Erythroblast (primary cell): ENCODE measurements at places on chromosomes 3 and 15.
A peak's percentile ranks its signal among the peaks of the same experiment; 100 is the strongest.

GRCh38 chr3:28347374-28348264, 902 bp upstream of the ZCWPW2 start:
- DNase-seq: peak; percentile 52

GRCh38 chr3:189577050-189577951, 53.9 kb upstream of the TP63 start:
- DNase-seq: no peak

GRCh38 chr3:81459733-81460132, 301.7 kb downstream of the GBE1 start:
- DNase-seq: no peak

DNA sequence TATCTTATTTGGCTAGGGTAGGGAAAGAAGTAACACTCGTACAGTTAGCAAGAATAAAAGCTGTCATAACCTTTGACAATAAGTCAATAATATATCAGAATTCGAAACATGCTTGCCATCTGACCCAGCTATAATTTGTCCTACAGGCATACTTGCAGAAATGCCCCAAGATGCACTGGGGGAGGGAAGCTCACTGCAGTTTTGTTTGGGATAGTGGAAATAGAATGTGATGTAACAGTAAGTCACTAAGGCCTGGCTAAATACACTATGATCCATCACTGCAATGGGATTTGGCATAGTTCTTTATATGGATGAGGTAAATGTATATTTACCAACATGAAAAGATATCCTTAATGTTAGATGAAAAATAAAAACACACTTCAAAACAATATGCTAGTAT, 25.5 kb upstream of the TMOD3 start:
- DNase-seq: no peak

- DNase-seq: no peak
These were observed 458.4 kb upstream of the ADAMTS9 start for GRCh38 chr3:65146179-65146578.

DNA sequence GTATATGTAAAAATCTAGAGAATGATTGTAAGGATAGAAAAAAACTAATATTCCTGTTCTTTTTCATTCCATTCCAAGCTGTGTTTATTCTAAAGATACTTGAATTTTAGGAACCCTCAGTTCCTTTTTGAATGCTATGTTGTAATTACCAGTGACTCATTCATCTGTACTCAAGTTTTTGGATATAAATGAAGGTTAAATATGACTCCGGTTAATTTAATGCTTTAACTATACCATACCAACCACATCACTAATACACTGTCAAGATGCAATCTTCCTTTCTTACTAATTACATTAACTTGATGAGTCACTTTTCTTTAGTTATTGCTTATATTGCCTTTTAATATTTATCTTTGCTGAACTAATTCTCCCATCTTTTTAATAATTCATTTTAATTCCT, 68.8 kb upstream of the ZNF148 start:
- no peak for DNase-seq

DNA sequence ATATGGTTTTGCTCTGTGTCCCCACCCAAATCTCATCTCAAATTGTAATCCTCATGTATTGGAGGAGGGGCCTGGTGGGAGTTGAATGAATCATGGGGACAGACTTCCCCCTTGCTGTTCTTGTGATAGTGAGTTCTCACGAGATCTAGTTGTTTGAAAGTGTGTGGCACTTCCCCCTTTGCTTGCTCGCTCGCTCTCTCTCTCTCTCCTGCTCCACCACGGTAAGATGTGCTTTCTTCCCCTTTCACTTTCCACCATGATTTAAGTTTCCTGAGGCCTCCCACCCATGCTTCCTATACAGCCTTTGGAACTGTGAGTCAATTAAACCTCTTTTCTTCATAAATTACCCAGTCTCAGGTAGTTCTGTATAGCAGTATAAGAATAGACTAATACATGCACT, 60.7 kb downstream of the GSK3B start:
- no peak for DNase-seq

DNA sequence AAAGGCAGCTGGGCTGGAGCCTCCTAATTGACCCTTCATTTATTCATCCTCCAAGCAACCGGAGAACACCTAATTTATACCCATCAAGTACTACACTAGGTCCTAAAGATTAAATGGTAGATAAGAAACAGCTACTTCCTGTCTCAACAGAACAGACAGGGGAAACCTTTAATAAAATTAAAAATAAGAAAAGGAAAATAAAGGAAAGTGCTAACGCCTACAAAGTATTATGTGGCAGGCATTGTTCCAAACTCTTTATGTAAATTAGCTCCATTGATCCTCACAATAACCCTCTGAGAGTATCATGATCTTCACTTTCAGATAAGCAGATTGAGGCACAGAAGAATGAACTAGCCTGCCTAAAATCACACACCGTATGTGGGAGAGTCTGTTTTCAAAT, 139.5 kb downstream of the CNTN6 start:
- no peak for DNase-seq

- peak; percentile 80 for DNase-seq
These were observed 989 bp upstream of the PPIB start for GRCh38 chr15:64163659-64164362.

- DNase-seq: no peak
These were observed 105.2 kb downstream of the LIPC start for GRCh38 chr15:58537033-58537432.

GRCh38 chr3:73572368-73572767, 52.4 kb downstream of the PDZRN3 start:
- DNase-seq: no peak

GRCh38 chr15:42065468-42065867, 28.9 kb downstream of the PLA2G4D start:
- DNase-seq: no peak

DNA sequence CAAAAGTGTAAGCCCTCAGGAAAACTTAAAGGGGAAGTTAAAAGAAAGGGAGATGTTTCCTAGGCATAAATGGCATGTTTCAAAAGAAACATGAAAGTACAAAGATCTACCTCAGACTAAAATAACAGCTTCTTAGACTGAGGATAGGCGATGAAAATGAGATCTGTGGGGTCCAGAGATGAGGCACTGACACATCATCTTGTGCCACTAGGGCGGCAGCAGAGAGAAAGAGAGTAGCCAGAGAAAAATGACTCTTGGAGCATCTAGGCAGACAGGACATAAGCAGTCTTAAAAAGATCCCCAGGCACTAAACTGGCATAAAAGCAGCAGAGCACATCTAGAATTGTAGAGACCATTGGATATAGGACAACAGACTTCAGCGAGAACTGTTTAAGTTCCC, 42.5 kb upstream of the RFX7 start:
- DNase-seq: peak; percentile 40

DNA sequence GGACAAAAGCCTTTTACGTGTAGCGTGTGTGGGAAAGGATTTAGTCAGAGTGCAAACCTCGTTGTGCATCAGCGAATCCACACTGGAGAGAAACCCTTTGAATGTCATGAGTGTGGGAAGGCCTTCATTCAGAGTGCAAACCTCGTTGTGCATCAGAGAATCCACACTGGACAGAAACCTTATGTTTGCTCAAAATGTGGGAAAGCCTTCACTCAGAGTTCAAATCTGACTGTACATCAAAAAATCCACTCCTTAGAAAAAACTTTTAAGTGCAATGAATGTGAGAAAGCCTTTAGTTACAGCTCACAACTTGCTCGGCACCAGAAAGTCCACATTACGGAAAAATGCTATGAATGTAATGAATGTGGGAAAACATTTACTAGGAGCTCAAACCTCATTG, 10.5 kb downstream of the ZNF35 start:
- no peak for DNase-seq

- DNase-seq: peak; percentile 90
These were observed 10.1 kb downstream of the FAM131A start for GRCh38 chr3:184347321-184348056.

- DNase-seq: no peak
These were observed 10.1 kb downstream of the KLF13 start for GRCh38 chr15:31336593-31337295.

DNA sequence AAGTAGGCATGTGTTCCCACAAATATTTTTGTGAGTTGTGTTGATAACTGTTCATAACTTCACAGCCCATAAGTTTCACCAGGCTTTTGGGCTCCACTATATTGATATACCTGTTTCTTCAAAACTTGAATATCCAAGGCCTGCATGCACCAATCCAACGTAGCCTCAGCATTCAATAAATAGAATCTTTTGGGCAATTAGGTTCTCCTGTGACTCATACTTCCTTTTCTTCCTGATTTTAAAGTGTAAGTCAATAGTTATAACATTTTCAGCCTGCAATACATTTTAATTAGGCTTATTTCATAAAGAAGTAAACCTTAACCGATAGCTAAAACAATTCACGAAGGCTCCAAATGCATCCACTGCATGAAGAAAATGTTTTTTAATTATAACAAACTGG, 97.8 kb upstream of the SPRED1 start:
- DNase-seq: no peak

DNA sequence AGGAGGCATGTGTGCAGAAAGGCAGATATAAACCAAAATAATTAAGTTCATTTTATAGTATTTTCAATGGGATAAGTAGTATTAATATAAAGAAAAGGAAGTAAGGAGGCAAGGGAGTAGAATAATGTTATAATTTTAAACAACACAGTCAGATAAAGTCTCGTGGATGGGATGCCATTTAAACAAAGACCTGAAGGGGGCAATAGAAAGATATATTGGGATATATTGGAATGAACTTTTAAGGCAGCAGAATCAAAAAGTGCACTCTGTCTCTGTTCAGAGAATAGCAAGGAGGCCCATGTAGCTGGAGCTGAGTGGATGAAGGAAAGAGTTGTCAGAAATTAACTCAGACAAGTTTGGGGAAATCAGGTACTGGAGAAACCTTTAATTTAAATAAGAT, 158.7 kb downstream of the CGGBP1 start:
- peak; percentile 17 for DNase-seq

DNA sequence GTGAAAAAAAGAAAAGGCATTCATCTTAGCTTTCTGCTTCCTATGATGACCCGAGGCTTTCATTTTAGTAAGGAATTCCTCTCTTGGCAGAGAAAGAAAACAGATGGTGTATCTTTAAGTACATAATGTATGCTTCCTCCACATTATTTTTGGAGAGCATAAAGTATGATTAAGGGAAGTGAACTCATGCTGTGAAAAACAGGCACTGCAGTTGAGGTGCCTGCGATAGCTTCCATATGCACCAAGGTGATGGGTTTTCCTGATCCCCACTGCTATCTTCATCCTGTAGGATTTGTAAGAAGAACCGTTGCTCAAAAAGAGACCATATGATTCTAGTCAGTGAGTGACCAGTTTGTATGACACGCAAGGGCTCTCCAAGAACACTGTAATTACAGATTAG, 411.5 kb upstream of the MCTP2 start:
- no peak for DNase-seq

- DNase-seq: no peak
These were observed 67.1 kb upstream of the SH3GL3 start for GRCh38 chr15:83380059-83380458.

DNA sequence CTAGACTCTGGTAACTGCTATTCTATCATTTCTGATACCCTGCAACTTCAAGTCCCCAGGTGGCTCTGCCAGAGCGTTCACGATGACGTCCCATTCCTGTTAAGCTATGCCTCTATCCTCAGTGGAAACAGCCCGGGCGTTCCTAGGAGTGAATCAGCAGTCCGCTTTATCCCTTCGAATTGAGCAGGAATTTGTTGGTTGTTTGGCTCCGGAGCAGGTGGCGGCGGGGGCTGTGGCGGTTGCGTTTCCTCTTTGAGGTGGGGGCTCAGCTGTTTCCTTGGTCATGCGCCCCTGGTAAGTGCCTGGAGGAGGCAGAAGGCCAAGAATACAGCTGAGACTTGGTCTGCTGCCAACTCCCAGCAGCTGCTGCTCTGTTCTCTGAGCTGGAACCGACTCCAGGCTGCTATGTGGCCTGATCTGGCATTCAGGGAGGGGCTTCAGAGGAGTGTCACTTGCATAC, 25.2 kb downstream of the ARPP21 start:
- peak; percentile 34 for DNase-seq

DNA sequence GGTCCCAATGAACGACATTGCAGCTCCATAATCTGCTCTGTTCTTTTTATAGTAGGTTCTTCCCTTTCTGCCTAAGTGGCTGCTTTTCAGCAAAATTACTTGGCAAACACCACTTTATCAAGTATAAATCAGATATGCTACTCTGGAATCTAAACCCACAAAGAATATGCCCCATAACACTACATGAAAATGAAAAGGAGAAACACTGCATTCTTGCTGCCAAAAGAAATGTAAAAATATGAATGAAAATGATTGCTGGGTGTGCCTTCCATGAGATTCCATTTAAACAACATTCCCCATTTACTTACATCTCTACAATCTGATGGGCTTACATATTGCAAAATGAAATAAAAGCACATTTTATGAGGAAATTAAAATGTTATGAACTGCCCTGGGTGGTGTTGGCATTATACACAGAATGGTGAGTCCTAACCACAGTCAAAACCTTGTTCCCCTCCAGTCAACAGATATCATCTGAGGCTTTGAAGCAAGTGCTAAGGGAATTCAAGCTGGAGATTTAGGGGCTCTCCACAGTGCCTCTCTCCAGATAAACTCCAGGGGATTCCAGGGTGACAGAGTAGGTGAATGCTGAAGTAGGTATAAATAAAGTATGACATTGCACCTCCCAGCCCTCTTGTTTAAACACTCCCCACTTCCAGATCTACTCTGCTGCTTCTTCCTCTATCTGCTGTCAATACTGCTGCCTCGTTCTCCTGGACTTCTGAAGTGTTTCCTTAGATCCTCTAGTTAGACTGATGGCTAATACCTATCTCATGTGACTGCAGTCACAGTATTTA, 136.5 kb downstream of the RORA start:
- DNase-seq: no peak

DNA sequence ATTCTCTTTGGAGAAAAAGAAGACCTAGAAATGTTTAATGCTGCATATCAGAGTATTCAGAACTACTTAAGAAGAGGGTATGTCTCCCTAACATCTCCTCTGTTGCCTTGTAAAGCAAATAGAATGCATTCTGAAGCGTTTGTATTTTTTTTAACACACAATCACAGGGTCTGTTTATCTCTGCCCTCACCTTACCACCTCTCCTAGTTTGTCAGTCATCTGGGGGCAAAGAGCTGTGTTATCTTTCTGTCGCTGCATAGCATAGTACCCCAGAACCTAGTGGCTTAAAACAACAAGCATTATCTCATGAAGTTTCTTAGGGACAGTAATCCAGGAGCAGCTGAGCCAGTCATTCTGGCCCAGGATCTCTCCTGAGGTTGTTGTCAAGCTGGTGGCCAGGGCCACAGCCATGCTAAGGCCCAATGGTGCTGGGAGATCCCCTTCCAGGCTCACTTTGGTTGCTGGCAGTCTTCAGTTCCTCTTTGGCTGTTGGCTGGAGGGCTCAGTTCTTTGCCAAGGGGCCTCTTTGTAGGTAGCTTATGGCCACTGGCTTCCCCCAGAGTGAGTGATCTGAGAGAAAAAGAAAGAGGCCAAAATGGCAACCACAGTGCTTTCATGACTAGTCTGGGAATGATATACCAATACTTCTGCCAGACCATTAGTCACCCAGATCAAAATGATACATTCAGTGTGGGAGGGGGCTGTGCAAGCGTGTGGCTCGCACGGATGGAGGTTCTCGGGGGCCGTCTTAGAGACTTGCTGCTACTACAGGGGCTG, 17.8 kb downstream of the EDEM1 start:
- DNase-seq: no peak

DNA sequence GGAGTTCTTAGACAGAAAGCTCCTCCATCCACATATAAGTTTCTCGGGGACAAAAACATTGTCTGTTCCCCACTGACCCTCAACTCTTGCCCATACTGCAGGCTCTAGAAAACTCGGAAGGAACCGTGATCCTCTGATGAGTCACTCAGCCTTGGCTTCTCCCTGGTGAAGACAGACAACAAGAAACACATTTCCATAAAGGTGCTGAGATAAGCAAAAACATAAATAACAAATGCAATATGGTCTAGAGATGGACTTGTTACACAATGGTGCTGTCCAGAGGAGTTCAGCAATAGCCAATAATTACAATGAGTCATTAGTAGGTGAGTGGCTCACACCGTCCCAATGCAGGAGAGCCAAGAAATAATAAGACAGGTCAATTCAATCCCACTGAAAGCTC, 43.7 kb downstream of the MAGI1 start:
- DNase-seq: no peak
